ENCODE measurements at places on chromosomes 2 and 18.

- DNase-seq = no peak
Measured at GRCh38 chr18:49014605-49015267, 64.0 kb upstream of the SMAD7 start.

DNA sequence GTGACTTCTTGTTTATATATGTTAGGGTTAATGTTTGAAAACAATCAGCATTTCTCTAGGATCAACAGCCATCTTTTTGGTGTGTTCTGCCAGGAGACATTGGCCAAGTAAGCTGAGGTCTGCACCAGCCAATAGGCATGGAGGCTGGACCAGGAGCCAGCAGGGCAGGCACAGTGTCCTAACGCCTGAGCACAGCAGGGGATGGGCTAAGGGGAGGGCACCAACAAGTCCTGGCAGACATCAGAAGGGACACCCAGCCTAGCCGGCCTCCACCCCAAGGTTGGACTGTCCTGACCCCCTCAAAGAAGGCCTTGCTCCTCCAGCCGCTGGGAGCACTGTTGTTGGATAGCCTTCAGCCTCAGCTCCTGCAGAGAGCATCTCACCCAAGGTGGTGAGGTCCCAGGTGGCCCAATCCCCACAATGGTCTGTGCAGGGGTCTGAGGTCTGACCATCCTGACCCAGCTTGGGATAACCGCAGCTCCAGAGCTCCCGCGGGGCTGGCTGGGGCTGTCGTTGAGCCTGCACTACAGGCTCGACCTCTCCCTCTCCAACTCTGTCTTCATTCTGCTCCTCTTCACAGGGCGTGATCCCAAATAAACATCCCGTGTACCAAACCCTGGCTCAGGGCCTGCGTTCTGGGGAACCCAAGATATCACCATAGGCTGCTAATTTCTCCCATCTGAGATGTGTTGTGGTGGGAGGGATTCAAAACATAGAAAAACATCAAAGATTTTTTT is 8.1 kb downstream of the TEX44 start:
- no peak for DNase-seq

DNA sequence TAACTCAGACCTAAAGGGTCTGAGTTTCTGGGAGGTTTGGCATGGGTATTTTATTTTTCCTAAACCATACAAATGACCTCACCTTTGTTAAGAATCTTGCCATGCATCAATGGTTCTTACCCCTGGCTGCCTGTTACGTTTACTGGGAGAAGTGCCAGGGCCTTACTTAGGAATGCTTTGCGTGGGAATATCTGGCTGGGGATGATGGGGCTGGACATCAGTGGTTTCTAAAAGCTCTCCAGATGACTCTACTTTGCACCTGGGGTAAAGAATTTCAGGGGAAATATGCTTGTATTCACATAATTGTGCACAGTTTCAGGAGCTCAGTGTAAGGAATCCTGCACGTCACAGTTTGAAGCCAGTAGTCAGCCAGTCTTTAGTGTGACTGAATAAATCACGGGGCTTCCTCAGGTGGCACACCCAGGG is 18.2 kb upstream of the DAW1 start:
- DNase-seq = no peak

DNA sequence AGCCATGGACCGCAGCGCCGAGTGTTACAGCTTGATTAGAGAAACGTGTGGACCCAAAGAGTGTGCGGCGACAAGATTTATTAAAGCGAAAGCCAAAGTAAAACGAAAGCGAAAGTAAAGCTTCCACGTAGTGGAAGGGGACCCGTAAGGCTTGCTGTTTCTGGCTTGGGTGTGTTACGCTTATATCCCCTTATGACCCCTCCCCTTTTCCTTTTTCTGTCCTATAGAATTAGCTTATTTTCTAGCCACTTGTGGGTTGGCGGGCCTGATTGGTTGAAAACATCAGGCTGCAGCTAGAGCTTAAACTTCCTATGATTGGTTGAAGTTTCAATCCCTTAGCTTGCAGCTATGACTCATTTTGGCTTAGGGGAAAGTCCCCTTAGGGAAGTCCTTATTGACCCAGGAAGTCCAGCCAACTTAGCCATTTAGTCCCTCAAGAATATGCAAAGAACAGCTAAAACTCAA is 969.7 kb downstream of the DCDC2C start:
- DNase-seq = no peak

DNA sequence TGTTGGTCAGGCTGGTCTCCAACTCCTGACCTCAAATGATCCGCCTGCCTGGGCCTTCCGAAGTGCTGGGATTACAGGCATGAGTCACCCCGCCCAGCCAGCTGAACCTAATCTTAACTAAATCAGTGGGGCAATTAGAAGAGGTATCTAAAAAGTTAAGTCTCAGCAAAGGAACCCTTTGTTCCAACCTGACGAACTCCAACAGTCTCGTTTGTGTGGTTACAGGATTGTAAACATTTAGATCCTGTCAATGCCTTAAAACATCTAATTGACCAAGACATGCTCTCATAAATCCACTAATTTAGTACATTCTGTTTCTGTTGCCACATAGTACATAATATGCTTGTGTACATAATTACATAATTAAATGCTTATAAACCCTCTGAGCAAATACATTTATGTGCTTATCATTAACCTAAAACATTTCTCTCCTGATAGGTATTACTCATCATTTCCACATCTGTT is 31.1 kb upstream of the STK39 start:
- no peak for DNase-seq
